CD4-positive, alpha-beta T cell (primary cell): ENCODE measurements at places on chromosomes 2 and 18.

DNA sequence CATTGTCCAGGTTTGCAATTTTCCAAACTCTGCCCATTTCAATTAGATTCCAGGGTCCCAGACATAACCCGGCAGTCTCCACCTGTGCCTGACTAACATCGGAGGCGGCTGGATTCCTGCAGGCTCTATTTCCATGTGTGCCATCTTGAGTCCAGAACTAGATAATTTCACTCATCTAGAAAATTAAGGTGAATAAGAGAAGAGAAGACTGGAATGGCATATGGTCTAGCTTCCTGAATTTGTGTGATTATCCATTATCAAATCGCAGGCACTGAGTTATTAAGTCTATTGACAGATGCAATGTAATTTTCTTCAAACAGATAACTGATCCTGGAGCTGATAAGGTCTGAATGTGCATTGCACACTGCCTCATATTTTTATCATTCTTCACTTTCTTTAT is 305.2 kb downstream of the ETAA1 start:
- no peak for DNase-seq

DNA sequence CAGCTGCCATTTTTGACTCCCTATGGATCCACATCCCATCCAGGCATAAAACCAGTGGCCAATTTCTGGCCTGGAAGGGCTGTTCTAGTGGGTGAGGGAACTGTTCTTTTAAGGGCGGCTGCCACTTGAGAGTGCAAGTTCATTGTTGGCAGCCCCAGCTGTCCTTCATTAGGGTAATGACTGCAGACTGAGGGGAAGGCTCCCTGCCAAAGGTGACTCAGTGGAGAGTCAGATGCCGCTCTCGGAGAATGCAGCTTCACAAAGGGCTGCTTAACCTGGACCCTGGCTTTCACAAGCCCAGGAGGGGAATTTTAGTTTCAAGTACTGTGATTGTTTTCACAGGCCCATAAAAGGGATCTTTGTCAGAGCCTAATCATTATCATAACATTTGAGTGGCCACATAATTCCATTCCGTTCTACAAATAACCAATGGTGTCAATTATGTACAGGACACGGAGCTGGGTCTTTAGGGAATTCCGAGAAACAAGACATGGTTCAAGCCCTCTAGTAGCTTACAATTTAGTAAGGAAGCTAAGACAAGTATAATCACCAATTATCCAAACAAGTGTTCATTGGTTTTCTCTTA is 235.7 kb downstream of the CDCA7 start:
- no peak for DNase-seq

DNA sequence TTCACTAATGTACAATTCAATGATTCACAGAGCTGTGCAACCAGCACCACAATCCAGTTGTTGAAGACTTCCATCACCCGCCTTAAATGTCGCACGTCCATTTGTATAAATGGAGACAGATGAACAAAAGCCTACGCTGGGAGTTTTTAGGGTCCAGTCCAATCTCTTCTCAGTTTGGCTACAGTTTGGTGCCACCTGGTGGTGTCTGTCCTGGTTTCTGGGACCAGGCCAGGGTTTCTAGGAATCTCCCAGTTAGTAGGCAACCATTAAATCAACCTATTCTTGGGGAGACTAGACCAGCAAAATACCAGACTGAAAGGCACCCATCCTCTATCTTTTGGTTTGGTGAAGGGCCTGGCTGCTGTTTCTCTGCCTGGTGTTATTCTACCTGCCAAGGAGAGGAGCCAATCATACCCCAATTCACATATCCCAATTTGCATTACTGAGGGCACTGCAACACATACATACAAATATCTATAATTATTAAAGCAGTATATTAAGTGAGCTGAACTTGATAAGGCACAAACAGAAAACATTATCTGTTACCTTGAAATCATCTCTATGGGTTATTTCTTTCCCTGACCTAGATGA is 3.2 kb upstream of the DDX1 start:
- DNase-seq = peak; percentile 30

DNA sequence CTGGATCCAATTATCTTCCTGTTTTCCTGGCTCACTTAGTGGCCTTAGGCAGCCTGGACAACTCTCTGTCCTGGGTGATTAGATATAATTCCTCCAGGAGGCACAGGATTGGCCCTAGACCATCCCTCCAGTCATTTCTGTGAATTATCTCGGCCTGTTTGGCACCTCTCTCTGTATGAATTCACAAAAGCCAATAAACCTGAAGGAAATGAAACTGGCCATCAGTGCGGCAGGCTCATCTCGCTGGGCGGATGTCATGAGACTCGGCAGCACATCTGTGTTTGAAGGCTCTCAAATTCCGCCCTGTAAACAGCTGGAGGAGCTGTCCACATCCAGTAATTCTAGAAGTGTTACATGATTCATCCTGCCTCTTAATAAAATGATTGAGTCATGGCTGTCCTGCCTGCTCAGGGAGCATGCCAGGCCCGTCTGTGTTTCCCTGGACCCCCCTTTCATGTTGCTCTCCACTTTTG is 38.6 kb downstream of the ACOXL start:
- no peak for DNase-seq

- DNase-seq = no peak
These were observed 21.6 kb downstream of the GPR55 start for GRCh38 chr2:230903231-230904150.

GRCh38 chr2:49379406-49379805 is 225.1 kb upstream of the FSHR start:
- DNase-seq = no peak

GRCh38 chr2:66888791-66889631 is 454.1 kb downstream of the MEIS1 start:
- no peak for DNase-seq
